Stimulated activated CD4-positive, alpha-beta T cell treated with anti-CD3 and anti-CD28 coated beads, Interleukin-12 subunit alpha, Interleukin-12 subunit beta, amount 100 ng/mL, for 48 hours (primary cell): ENCODE measurements at places on chromosomes 12 and 14.

DNA sequence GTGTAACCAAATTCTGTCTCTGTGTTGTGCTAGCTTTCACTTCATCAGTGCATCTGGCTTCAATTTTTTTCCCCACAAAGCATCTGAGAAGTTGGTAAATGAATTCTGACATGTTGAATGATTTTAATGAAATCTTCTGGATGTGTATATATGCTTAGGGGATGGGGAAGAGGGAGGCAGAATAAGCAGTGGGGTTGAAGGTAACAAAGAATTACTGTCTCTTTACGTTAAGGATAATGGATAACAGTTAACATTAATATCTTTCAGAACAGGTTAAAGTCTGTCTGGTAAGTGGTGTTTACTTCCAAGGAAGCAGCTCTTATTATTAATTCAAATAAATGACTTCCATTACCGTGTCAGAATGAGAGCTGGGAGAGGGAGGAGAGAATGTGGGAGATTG lies 261.7 kb downstream of the ERC1 start:
- DNase-seq: no peak

- no peak for DNase-seq
These were observed 319.7 kb downstream of the MED13L start for GRCh38 chr12:115957686-115958290.

DNA sequence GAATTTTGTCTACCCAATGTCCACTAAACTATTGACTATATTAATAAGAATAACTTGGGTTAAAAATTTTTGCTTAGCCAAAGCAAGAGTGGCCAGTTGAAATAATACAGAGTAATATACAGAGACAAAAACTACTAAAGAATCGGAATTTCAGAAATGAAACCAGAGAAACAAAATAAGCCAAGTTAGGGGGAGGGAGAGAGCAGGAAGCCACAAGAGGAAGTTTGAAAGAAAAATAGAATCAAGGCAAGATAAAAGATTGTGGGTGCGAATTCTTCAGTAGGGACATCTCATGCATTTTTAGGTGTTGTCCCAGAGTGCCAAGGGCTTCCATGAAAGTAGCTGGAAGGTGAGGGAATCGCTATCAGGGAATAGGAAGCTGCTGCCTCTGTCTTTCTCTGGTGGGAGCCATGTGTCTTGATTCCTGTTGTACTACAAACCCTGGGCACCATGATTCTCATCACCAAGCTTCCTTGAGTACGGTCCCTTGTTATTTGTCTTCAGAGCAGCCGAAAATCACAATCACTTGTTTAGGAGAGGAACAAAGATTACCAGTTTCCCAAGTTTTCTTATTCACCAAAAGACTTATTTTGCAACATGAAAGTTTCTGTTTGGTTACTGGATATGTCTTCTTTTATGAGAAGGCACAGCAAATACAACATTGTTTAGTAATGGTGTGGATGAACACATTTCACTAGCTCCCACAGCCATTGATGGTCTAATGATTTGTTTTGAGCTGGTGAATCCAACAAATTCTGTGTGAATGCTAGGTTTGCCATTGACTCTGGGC lies 16.7 kb downstream of the NEUROD4 start:
- DNase-seq: no peak

DNA sequence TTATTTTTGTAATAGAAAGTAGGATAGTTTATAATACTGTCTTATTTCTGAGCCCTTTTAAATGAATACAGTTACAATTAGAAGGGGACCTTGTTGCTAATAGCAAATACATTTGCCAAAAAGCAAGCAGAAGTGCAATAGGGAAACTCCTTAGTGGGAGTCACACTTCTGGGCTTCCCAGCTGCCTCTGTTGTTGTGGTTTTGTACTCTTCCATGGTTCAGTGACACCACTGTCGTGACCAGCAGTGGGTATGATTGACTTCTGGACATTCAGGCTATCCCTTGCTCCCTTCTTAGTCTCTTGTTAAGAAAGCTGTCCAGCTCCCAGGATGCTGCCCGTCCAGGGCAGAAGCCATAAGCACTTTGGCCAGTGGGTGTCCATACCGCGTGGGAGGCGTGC lies 22.6 kb downstream of the TCTN1 start:
- no peak for DNase-seq

- no peak for DNase-seq
These were observed 89.2 kb downstream of the KCNK10 start for GRCh38 chr14:88233915-88234314.

DNA sequence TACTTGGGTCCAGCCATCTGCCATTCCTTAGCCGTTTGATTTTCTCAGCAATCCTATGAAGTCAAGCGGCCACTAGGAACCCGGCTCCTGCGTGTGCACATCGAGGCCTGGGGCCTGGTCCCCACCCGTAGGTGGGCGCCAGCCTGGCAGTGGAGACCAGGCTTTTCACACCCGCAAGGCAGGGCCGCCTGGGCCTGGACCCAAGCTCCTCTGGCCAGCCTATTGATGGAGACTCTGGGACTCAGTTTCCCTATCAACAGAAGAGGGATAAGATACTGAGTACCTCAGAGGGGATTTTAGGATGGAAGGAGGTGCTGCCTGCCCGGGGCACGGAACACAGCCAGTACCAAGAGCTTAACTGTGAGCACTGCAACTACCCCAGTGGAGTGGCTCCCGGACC lies 104.3 kb upstream of the C14orf180 start:
- no peak for DNase-seq

- DNase-seq: no peak
These were observed 24.8 kb upstream of the NUBPL start for GRCh38 chr14:31536201-31536960.

DNA sequence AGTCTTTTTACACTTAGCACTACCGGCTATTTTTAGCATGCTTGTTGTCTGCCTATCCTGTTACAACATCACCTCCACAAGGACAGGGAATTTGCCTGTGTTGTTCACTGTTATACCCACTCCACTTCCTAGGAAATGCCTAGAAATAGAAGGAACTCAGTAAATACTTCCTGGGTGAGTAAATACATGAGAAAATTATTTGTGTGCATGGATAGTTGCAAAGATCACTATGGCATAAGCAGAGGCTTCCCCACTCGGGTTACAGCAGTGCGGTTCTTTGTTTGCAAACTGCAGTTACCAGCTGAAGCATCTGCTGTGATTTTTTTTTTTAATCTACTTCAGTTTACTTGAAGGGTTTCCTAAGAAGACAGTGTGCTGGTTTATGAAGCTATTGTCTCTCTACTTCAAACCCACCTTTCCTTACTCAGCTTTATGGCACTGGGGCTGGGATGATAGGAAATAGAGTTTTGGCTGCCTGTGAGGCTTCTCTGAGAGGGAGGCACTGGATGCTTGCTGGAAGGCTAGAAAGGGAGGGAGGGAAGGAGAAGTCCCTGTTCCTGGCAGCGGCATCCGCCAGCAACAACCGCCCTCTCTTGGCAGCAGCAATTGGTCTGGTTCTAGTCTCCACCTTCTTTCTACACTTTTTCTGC lies 29.0 kb downstream of the PDE6H start:
- DNase-seq: no peak

DNA sequence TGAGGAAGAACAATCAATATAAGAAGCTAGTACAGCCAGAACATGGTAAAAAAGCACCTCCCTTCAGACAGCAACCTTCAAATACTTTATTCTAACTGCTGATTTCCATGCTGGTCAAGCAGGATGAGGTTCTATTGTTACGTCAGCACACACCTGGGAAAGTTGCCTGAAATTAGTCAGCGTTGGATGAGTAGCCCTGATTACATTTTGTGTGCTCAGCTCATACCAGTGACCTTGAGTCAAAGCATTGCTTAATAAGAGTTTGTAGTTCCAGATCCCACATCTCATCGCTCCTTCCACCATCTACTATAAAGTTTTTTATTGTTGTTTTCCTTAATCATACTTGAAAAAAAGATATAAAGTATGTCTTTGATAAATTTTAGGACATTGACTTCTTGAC lies 361.5 kb downstream of the EGLN3 start:
- DNase-seq: no peak

- DNase-seq: no peak
These were observed at the start of gene GPR135 for GRCh38 chr14:59465316-59466135. TSS of gene GPR135 (minus strand) at chr14:59465380. CDS start at chr14:59465226, 154 bp downstream.

DNA sequence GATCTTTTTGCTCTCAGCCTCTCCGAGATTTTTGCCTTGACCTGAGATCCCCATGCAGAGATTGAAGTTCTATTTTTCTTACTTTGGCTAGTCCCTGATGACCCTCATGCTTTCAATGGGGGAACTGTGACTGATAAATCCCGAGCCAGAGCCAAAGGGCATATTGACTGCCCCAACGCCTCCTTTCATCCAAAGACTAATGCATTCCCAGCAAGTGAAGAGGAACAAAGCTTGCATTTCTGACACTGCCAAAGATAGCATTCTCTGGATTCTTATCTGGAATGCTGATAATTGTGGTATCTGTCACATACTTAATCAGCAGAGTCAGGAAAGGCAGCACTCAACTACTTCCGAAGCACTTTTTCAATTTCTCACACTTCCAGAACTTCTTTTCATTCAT lies 152.3 kb upstream of the EGLN3 start:
- no peak for DNase-seq

GRCh38 chr12:106894774-106895173 lies 60.9 kb upstream of the TMEM263 start:
- DNase-seq: no peak

- no peak for DNase-seq
These were observed 143.0 kb upstream of the CPNE8 start for GRCh38 chr12:39048395-39048794.

DNA sequence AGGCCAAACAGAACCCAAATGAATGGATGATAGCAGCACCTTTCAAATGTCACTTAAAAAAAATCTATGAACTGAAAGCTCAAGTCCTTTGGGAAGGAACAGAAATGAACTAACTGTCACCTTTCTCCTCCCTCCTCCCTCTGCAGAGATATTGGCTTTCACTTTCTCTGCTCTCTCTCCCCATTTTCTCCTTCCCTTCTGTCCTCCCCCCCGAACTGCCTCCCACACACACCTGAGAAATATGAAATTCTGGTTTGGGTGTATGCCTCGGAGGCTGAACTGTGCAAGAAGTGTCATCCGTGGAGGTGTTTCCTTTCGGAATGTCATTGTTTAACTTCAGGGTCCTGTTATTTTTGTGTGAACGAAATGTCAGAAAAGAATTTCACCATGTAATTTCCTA lies 87.8 kb downstream of the NEDD1 start:
- no peak for DNase-seq

DNA sequence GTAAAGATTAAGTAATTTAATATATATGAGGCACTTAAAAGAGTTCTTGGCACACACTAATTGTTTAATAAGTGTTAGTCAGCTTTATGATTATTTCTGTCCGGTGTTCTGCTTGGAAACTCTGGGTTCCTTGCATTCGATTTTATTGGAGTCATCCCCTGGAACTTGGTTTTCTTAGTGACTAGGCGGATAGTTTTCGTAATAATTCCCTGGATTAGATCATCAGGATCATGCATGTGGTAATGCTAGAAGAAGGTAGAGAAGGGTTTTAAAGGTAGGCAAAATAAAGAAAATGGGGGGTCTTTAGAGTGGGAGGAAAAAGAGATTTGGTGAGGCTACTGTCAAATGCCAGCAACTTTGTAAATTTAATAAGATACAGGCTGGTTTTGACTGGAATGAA lies 88.4 kb downstream of the MYF5 start:
- DNase-seq: no peak

- DNase-seq: no peak
These were observed 53.4 kb upstream of the DLK1 start for GRCh38 chr14:100673085-100673806.

DNA sequence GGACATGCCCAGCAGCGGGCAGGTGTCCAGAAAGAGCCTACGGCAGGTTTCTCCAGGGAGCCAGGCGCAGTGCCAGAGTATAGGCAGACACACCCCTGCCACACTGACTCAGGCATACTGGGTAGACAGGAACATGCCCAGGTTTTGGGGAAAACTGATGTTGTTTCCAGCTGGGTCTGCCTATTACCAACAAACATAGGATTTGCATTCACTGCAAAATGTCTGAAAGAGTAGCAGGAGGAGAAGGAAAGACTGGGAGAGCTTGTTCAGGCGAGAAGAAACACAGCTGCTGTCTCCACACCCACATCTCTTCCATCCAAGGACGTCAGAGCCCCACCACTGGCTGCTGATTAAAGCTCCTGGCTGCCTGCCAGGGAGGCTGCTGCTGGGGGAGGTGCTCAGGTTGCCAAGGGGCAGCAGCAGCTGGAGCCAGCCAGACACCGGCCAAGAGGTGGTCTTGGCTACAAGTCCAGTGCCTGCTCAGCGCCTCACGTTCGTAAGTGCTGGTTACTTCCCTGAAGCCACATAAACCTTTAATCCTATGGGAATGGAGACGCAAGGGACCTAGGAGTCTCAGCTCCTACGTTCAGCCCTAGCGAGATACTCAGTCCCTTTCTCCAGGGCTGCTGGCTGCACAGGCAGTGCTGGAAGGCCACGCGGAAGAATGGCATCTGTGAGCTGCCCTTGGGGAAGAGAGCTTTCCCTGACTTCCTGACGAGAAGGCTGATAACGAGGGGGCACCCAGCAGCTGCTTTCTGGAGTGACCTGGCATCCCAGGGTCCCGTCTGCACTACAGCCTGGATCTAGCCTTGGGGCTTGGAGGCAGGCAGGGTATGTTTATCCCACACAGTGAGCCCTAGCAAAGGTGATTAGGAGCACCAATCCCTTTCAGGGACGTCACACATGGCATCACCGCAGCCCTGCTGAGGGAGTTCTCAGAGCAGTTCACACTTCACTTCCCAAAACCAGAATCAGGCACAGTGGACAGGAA lies 58.1 kb downstream of the PLEKHG3 start:
- no peak for DNase-seq

GRCh38 chr12:129163861-129164260 lies 310.6 kb downstream of the GLT1D1 start:
- no peak for DNase-seq

GRCh38 chr12:28878629-28879028 lies 270.4 kb upstream of the FAR2 start:
- no peak for DNase-seq
